ENCODE measurements at places on chromosomes 1 and 21.

- DNase-seq, result no peak
Measured at GRCh38 chr1:232389744-232390143, 240.2 kb downstream of the SIPA1L2 start.

DNA sequence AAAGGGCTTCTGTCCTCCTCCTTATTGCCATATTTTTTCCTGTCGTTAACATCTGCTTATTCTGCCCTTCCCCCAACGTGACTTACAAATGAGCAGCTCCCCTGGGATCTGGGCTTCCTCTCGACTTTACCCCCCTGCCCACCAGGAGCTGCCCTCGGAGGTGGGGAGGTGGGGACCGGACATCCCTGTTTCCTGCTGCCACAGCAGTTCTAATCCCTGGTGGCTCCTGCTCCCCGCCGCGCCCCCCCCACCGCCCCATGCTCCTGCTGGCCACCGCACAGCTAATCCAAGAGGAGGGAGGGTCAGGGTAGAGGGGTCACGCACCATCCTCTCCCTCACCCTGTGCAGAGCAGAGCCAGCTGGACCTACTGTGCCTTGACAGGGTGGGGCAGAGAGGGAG is 4.4 kb upstream of the SLC27A3 start:
- DNase-seq, result no peak

GRCh38 chr1:176567190-176567794 is 104.3 kb downstream of the PAPPA2 start:
- DNase-seq, result no peak

GRCh38 chr1:29676496-29676895 is 440.2 kb downstream of the PTPRU start:
- DNase-seq, result no peak

DNA sequence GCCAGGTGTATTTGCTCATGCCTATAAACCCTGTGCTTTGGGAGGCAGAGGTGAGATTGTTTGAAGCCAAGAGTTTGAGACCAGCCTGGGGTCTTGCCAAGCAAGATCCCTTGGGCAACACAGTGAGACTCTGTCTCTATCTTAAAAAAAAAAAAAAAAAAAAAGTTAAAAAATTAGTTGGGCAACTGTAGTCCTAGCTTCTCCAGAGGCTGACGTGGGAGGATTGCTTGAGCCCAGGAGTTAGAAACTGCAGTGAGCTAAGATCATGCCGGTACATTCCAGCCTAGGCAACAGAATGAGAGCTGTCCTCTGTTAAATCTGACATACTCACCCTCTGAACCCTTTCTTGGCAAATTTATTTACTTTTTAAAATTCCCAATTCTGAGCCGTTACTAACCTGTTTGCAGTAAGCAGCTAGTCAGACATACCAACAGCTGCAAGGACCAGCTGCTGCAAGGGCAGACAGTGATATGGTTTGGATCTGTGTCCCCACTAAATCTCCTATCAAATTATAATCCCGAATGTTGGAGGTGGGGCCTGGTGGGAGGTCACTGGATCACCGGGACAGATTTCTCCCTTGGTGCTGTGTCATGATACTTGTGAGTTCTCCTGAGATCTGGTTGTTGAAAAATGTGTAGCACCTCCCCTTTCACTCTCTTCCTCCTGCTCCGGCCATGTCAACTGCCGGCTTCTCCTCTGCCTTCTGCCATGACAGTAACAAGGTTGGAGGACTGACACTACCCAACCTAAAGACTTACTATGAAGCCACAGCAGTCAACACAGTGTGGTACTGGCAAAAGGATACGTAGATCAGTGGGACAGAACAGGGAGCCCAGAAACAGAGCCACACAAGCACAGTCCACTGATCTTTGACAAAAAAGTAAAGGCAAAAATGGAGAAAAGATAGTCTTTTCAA is 10.6 kb downstream of the PARP1 start:
- no peak for DNase-seq

All from activated CD8-positive, alpha-beta memory T cell treated with anti-CD3 and anti-CD28 coated beads for 4 hours (primary cell).